ENCODE measurements at places on chromosomes 3 and 15.

GRCh38 chr3:129445471-129445870 is 5.4 kb downstream of the IFT122 start:
- DNase-seq, result no peak

DNA sequence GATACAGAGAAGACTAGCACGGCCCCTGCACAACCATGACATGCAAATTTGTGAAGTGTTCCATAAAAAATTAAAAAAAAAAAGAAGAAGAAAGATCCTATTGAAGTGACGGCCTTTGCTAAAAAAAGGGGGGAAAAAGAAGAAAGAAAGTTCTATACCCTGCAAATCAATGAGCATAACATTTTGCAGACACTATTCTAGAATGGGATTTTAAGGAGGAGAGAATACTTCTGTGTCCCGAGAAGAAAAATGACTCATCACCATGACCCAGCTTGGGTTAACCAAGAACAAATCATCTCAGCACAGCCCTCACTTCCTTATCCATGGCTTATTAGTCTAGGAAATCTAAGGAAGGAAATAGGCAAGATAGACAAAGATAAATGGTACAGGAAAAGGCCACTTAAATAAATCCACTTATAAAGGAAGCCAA is 7.4 kb upstream of the SH3BP5 start:
- DNase-seq, result peak; percentile 76

DNA sequence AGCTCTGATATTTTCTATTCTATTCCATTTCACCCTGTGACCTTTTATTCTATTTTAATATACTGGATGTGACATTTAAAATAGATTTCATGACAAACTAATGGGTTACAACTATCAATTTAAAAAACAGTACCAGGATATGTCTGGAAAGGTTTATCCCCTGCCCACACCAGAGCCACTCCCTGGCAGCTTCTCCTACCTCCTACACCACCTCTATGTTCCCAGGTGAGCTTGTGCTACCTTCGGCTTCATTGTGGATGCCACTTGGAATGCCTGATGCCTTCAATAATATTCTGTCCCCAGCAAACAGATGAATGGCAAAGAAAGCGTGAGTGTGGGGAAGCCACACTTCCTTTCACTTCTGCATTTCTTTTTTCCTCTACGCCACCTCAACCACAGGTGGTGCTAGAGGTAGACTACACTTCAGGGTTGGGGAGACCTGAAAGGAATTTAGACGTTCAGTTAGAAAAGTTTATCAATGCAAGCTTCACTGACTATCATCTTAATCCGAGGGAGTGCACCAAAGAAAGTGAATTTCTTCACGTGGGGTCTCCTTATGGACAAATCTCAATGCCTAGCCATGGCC is 213.0 kb downstream of the SSR3 start:
- DNase-seq, result no peak

GRCh38 chr3:61158216-61158615 is 93.0 kb downstream of the FHIT start:
- no peak for DNase-seq

DNA sequence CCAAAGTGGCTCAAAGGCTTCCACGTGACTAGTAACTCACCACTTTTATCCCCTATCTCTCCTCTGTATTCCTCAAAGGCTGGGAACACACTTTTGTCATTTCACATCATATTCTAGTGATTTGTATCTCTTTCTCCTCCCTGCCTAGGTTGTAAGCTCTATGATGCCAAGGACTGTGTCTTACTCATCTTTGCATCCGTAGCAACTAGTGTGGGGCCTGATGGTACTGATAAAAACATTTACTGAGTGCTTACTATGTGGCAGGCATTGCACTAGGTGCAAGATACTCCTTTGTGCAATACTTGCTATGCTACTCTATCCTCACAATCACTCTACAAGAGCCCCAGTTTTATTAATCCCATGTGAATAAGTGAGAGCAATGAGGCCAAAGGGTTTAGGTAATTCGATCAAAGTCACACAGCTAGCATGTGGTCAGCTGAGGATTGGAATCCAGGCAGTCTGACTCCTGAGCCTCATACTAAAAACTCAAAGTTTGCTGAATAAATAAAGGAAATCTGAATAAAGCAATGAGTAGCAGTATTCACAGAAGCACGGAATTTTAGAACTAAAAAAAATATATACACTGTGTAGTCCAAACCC is 342.6 kb upstream of the ICE2 start:
- no peak for DNase-seq

DNA sequence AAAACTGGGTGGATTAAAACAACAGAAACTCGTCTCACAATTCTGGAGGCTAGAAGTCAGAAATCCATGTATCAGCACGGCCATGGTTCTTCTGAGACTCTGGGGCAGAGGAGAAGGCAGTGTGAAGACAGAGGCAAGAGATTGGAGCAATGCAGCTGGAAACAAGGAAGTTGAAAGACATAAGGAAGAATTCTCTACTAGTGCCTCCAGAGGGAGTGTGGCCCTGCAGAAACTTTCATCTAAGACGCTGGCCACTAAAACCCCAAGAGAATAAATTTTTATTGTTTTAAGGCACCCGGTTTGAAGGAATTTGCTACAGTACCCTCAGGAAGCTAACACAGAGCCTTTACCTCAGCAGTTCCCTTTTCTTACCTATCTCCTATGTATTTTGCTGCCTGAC is 1012.2 kb upstream of the CADM2 start:
- no peak for DNase-seq

DNA sequence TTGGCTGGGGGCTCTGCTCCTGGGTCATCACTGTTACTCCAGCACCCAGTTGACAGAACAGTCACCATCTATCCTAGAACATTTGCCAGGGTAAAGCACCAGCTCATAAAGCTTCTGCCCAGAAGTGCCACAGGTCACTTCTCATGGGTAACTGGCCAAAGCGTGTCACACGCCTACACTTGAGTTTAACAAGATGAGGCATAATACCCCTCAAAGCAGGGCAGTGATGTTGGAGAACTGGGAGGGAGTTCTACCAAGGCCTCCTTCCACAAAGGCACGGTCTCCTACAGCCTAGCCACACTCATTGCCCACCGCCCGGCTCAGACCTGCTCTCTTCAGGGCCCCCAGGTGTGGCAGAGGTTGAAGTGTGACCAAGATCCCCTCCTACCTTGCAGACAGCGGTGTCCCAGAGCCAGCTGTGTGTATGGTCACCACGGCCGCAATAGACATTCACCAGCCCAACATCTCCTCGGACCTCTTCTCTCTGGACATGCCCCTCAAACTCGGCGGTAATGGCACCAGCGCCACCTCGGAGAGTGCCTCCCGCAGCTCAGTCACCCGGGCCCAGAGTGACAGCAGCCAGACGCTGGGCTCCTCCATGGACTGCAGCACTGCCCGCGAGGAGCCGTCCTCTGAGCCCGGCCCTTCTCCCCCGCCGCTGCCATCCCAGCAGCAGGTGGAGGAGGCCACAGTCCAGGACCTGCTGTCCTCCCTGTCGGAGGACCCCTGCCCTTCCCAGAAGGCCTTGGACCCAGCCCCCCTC is 107.7 kb downstream of the ETFA start:
- DNase-seq, result no peak

- DNase-seq, result peak; percentile 97
These were observed 36.5 kb upstream of the SPTBN5 start for GRCh38 chr15:41930221-41930866.

- no peak for DNase-seq
These were observed 14.9 kb upstream of the CSRNP1 start for GRCh38 chr3:39168156-39168780.

DNA sequence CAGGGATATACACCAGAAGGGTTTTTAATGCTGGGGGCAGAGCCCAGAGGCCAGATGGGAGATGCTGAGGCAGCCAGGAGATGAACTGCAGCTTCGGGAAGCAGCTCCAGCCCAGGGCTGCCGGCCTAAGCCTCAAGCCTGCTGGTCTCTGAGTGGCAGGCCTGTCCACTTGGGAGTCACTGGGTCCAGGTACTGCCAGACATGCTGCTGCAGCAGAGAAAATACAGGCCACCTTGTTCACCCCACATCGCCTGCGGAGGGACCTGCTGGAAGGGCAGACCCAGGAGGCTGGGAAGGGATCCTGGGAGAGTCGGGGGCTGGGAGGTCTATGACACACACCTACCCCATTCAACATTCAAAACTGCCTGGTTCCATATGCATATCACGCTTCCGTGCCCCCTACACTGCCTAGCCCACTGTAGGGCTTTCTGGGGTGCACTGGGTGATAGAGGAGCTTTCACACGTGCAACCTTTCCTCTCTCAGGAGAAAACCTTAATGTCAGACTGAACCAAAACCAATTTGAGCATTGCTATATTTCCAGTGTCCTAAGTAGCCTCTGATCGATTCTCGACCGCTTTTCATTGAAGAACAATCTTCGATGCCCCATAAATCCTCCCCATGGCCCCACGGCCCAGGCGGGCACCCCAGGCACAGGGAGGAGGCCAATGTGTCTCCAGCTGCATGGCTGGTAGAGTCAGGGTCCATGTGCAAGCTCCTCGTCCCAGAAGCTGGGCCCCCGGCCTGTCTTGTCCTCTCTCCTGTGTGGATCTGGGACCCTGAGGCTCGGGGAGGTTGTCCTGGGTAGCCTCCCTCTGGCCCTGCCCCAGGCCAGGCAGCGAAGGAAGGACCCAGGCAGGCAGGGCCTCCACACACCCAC is 147.4 kb downstream of the ATP10A start:
- DNase-seq, result no peak

- peak; percentile 32 for DNase-seq
These were observed 2.0 kb upstream of the HYAL2 start for GRCh38 chr3:50324351-50325112.

DNA sequence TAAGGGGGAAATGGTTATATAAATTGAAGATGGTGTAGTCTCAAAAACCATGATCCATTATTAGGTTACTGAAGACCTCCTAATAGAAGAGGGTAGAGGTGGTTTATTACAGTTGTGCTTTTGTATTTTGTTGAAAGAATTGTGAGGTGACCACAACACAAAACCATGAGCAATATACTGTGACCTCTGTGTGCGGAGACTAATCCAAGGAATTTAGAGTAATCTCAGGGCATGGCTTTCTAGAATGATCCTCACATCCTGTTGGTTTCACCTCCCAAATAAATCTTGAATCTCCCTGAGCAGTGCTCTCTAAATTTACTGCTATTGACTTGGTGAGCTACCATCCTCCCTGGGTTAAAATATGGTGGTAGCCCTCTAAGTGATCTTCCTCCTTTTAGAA is 52.3 kb downstream of the PTPRG start:
- DNase-seq, result peak; percentile 30

DNA sequence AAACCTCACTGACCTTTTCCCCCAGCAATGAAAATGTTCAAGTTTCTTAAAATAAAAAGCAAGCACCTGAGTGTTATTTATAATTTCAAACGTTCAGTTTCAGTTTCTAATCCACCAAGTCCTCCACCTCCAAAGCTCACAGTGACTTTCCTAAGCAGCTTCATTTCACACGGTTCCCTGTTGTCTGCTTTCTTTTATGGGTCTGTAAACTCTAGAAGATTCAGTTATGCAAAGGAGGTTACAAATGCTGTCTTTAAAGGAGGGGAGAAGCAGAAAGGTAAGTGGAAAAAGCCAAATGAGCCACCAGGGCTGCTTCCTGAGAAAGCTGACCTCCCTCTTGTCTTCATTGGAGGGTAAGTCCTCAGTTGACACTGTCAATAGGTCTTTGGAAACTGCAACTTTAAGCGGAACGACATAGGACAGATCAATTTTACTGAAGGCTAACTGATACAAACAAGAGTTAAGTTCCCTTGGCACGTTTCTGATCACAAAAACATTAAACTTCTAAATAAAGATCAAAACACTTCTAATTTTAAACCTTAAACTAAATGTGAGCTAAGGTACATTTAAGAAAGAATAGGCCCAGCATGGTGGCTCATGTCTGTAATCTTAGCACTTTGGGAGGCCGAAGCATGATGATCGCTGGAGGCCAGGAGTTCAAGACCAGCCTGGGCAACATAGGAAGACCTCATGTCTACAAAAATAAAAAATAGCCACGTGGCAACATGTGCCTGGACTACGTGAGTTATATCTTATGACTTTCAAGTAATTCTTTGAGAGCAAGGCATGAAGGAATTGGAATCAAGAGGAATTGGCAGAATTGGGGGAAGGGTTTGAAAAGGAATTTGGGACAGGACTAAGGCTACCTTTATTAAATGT is 151.9 kb upstream of the UBE2E1 start:
- no peak for DNase-seq

DNA sequence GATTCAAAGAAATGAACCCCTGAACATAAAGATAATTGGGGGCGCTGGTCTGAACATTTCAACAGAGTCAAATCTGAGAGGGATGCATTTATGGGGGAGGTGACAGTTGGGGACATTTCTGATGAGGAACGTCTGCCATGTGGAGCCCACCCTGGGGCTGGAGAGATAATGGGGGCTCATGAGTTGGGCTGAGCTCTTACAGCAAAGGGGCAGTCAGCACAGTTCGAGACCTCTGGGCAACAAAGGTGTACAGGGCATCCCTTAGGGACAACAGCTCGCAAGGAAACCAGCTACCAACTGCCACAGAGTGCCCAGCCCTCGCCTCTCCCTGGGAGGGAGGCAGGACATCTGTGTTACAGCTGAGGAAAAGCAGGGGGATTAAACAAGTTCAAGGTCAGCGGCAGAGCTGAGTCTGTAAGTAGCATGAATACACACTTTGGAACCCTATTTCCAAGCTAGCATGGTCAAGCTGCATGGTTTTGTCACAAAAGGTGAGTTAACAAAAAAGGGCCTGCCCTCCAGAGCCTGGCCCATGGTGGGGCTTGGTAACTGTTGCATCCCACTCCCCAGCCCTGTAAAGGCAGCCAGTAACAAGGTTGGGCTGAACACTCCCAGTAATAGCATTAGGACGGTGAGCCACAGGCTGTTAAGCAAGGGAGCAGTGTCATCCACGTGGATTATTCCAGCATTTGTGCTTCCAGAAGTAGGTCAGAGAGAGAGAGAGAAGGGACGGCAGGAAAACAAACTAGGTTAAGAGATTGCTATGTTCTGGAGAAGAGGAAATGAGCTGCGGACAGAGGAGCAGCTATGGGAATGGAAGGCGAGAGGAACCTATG is 4.3 kb downstream of the GNB5 start:
- DNase-seq, result no peak

- no peak for DNase-seq
These were observed 10.0 kb upstream of the USP3 start for GRCh38 chr15:63494408-63494807.

- DNase-seq, result peak; percentile 81
These were observed 19.2 kb upstream of the MAP6D1 start for GRCh38 chr3:183844606-183845005.

DNA sequence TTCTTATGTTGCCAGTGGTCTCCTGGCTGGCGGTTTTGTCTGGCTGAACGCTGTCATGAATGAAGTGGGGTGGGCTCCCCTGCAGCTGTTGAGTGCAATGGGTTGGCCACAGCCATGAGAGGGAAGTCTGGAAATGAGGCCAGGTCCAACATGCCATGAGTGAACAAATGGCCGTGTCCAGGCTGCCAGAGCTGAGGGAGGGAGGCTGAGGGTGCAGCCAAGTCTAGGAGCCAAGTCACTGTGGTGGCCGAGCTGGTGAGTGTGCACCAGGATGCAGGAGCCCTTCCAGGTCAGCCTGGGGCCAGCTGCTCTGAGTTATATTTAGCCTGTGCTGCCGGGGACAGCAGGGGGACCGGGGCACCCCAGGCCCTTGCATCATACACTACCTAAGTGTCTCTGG is 24.7 kb upstream of the PRR23E start:
- no peak for DNase-seq
